Stimulated activated CD8-positive, alpha-beta memory T cell treated with anti-CD3 and anti-CD28 coated beads, Interleukin-4, amount 100 ng/mL, for 4 hours (primary cell): ENCODE measurements at places on chromosomes 1 and 21.

DNA sequence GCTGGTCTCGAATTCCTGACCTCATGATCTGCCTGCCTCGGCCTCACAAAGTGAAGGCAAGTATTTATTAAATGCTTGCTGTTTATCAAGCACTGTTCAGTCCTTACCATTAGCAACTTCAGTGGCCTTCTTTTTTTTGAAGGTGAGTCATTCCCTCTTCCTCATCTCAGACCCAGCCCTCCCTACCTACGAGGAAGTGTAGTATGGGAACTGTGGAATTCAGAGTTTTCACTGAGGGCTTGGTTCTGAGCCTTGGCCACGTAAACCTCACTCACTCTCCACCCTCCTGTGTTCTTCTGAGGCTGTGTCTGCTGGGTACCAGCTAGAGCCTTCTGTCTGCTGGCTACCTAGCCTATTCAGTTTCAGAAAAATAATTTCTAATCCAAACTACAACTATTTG lies 218.3 kb upstream of the SGIP1 start:
- no peak for DNase-seq

DNA sequence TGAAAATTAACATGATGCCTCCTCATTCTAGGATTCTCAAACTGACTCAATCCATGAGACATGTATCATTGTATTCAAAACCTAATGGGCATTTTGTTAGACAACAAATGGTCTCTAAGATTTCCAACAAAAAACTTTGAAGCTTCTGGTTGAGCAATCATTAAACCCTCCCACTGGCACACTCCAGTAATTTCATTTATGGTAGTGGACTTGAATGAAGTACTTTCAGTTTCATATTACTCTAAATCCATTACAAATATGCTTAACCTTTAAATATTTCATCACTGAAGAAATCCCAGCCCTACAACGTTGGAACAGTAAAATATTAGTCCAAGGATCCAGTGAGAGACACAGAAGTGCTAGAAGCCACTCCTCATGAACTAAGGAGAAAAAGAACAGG lies 43.5 kb downstream of the GBP6 start:
- no peak for DNase-seq

DNA sequence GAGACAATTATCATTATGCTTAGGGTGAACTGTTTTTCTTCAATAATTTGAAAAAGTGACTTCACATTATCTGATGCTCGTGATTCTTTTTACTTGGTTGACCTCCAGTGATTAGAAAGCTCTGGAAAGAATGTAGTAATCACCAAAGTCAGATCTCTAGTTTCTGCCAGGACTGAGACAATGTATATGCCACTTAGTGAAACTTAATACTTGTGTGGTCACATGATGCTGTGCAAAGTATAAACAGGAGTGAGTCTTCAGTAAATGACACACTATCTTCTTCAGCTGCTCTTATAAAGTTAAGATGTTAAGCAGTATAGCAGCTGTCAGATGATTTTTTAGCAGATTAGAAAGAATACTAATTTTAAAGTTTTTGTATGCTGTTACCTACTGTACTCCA lies 17.2 kb downstream of the VCAM1 start:
- no peak for DNase-seq

DNA sequence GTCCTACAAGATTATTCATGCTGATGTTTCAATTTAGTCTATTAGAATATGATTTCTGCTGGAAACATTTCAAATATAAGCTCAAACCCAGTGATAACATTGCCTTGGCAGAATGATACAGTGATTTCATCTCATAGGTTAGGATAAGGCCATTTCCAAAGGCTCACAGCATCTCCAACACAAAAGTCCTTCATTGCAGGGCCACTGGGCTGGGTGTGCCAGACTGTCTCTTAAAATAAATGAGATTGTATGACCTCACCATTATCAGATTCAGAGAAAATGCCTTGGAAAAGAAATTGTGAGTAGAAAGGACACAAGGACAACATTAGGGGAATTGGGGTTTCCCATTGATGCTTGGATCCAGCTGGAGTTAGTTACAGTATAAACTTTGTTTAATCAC lies 30.4 kb downstream of the NGF start:
- no peak for DNase-seq

GRCh38 chr1:89725631-89726030 lies 92.7 kb downstream of the LRRC8C start:
- DNase-seq, result no peak

DNA sequence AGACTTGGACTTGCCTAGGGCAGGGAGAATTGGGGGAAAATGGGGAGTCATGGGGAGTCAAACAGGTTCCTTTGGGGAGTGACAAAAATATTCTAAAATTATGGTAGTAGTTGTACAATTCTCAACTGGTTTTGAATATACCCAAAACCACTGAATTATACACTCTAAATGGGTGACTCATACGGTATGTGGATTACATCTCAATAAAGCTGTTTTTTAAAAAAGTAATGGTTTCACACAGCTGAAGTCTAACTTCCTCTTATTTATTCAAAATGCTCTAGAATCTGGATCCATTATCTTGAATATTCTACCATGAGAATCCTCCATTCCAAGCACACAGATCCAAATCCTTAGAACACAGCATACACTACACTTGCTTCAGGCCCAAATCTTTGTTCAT lies 11.1 kb downstream of the EIF4G3 start:
- DNase-seq, result no peak

DNA sequence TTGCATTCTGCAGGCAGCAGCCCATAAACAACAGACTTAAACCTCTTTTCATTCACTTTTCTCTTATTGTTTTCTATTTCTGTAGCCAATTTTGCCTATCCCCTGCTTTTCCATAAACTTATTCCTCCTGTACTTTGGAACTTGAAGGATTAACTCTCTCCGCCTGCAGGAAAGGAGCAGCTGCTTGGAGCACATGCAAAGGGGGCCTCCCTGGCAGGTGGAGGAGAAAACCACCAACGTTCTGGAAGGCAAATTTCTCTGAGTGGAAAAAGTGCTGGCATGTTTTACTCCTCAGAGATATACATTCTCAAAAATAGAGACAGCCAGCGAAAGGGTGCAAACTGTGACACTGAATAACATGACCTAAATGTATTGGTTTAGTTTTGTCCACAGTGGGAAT lies 33.6 kb downstream of the RGS21 start:
- no peak for DNase-seq

- DNase-seq, result no peak
These were observed 22.3 kb upstream of the SDE2 start for GRCh38 chr1:226021401-226021800.

DNA sequence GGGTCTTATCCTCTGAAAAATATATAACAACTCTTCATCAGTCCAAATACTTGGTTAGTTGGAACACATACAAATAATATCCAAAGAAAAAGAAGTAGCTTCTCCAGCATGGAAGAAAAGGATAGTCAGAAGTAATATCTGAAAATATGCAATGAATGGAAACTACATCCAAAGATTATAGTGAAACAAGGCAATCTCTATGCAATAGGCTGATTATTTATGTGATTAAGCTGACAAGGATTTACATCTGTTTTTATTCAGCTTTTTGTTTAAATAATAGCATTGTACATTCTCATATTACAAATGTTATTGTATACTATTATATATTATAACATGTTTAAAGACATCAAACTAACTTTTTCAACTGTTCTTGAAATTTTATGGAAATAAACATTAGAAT lies 15.3 kb upstream of the TGFBR3 start:
- DNase-seq, result no peak
